ENCODE measurements at places on chromosomes 3 and 15.
A peak's percentile ranks its signal among the peaks of the same experiment; 100 is the strongest.

GRCh38 chr3:45670991-45671390, 18.2 kb upstream of the SACM1L start:
- no peak for DNase-seq

GRCh38 chr3:155805204-155805801, 775 bp downstream of the C3orf33 start:
- peak; percentile 11 for DNase-seq

DNA sequence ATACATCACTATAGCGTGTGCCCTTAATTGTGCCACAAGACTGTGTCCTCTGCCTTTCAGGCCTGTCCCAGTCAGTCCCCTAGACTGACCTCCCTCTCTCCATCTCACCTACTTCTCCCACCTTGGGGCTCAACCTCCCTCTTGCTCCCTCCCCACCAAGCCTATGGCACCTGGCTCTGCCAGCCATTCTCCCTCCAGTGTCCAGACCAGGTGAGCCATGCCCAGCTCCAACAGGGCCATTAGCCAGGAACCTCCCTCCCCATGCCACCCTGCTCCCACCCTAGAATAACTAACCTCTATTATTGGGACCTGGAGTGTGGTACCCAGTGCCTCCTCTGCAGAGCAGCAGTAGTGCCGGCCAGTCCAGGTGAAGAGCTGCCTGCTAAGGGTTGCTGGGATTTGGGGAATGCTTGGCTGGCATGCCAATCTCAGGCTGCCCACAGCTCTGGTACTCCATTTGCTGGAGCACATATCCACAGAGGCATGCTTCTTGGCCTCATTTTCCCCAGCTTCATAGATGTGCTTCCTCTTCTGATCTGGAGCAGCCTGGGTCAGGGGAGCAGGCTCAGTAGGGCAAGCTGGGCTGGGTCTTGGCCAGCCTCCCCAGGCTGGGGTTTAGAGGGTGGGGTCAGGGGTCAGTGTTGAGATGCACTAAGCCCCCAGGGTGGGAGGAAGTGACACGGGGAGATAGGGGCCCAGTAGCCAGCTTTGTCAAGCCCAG, 38.8 kb downstream of the SAXO2 start:
- DNase-seq: no peak

- no peak for DNase-seq
Measured at GRCh38 chr3:102084006-102084405, 234.7 kb downstream of the NFKBIZ start.

DNA sequence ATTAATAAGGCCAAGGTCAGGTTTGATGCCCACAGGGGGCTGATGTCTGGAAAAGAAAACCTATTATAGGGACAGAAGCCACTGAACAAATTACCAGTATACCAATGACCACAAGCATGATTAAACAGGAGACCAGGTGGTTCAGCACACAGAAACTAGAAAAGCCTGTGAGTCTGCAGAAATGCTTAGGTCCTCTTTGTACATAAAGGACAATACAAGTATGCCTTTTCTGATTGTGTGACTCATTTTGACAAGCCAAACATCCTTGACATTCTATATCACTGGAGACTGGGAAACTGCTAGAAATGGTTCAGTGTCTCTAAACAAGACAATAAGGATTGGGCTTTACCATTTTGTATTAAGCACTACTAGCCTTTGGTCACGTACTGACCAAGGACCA, 113.2 kb upstream of the MYO5C start:
- no peak for DNase-seq

GRCh38 chr3:189637750-189638149, 6.6 kb downstream of the TP63 start:
- DNase-seq: no peak

DNA sequence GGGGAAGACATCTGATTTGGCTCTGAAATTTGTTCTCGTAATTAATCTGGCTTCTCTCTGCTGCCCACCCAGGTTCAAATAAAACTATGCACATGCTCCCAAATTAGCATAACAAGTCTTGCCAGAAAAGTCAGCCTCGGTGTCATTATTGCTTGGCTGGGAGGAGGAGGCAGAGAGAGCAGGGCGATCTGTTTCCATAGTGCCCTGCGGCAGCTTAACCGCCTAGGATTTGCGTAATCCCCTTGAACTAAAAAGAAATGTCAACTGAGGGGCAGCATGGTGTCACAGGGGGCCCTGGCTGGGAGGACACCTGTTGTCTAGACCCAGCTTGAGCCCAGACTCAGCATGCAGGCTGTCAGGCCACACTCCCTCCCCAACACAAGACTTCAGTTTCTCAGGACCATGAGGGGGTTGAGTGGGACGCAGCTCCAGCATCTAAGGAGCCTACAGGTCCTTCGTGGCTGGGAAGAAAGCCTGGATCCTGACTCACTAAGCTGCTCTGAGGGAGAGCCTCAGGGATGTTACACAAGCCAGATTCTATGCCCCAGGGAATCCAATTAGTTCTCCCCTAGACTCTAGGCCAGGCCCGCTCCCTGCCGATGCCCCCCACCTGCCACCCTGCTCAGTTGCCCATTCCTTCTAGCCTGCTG, 17.3 kb downstream of the MRPS11 start:
- DNase-seq: no peak

Measured in activated T-cell treated with anti-CD3 and anti-CD28 coated beads for 1 hour (primary cell).